ENCODE measurements at places on chromosomes 16 and 17.

- no peak for DNase-seq
These were observed 4.1 kb upstream of the TMEM11 start for GRCh38 chr17:21218101-21218500.

GRCh38 chr16:67164599-67165061 is at the start of gene HSF4:
Gene HSF4, plus strand, starts transcription at chr16:67164745. Its CDS starts 67 bp downstream, at chr16:67164812.
- no peak for DNase-seq

- DNase-seq = no peak
These were observed 106.3 kb upstream of the SIAH1 start for GRCh38 chr16:48491517-48491916.

DNA sequence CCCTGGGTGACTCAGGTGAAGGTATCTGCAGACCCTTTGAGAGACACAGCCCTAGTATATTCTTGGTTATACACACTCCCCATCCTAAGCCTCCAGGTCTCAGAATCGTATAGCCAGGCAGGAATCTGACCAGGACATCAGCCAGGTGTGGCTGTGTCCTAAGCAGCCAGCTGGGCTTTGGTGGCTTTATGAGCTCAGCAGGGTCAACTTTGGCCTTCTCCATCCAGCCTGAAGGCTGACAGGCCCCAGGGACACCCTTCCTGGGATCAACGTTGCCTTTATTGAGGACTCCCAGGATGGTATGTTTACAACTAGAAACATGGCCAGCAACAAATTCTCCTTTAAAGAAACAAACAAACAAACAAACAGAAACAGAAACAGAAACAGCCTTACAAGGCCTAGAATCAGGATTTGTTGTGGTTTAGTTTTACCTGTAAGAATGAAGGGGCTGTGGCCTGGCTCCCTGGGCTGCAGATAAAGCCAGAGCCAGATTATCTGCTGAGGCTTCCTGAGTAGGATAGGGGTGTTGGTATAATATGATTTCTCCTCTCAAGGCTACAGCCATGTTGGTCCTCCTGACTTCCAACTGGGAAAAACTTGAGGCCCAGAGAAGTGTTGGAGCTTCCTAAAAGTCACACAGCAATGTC is 8.5 kb downstream of the KIF19 start:
- no peak for DNase-seq

GRCh38 chr17:2275722-2276121 is 27.9 kb downstream of the SMG6 start:
- DNase-seq = no peak

- DNase-seq = no peak
These were observed 2.8 kb downstream of the SOCS7 start for GRCh38 chr17:38354466-38354865.

- DNase-seq = no peak
These were observed 120.5 kb downstream of the HS3ST4 start for GRCh38 chr16:25812215-25812614.

DNA sequence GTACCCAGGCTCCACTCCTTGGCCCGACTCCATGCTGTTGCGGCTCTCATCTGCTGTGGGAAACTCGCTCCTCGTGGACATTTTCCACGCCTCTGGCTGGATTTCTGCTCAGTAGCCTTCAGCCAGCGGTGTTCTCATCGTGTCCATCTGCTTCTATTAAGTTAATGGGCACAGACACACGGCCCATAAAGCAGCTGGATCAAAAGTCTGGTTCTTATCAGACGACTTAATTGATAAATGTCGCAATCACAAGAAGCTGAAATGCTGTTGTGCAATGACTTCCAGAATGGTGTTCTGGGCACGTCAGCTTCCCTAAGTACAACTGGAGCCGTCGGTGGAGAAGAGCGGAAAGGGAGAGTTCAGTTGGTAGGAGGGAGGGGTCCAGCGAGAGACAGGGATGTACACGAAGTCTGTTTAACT is 211.7 kb upstream of the CHMP6 start:
- DNase-seq = no peak

Data from activated CD4-positive, CD25-positive, alpha-beta regulatory T cell (primary cell).